Gastroesophageal sphincter (tissue), 4 donors: ENCODE measurements at places on chromosomes 6 and 20. TPM values are rescaled to one million over a fixed set of nuclear protein-coding genes. Genes with fewer than 3 reads are reported as not detected.
A peak's percentile ranks its signal among the peaks of the same experiment; 100 is the strongest.

Gene ELOVL4
- 3.7 TPM for total RNA-seq

Gene CSNK2B
- 168 TPM for total RNA-seq

Gene ECT2L
- total RNA-seq = not detected

DNA sequence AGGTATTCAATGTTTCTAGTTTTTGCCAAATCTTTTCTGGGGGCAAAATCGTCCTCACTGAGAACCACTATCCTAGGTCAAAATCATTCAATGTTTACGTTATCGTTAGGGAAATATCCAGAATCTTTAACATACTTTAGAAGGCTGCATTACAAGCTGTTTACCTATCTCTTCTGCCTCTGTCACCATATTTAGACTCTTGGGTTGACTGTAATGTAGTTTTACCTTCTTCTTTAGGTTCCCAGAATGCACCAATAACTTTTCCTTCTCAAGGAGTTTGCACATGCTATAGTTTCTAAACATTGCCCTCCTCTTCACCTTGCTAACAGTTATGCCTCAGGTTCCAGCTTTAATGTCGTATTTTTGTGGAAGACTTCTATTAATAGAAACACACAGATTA, 1185.5 kb upstream of the ADGRB3 start:
- H3K36me3 ChIP-seq = no peaks in the 10 kb centered on the region
- H3K4me3 ChIP-seq = no peak overlapping the region
- H3K27ac ChIP-seq = no peak overlapping the region
- H3K4me1 ChIP-seq = no peaks in the 10 kb centered on the region
- ATAC-seq = no peak
- H3K27me3 ChIP-seq = no peaks in the 10 kb centered on the region

- H3K27ac ChIP-seq = peak overlapping the region; percentile 35
- H3K27me3 ChIP-seq = no peaks in the 10 kb centered on the region
- peak overlapping the region; percentile 49 for H3K4me3 ChIP-seq
- no peak for ATAC-seq
- H3K36me3 ChIP-seq = no peaks in the 10 kb centered on the region
Measured at GRCh38 chr6:35469751-35470662, 1.8 kb downstream of the RPL10A start.

DNA sequence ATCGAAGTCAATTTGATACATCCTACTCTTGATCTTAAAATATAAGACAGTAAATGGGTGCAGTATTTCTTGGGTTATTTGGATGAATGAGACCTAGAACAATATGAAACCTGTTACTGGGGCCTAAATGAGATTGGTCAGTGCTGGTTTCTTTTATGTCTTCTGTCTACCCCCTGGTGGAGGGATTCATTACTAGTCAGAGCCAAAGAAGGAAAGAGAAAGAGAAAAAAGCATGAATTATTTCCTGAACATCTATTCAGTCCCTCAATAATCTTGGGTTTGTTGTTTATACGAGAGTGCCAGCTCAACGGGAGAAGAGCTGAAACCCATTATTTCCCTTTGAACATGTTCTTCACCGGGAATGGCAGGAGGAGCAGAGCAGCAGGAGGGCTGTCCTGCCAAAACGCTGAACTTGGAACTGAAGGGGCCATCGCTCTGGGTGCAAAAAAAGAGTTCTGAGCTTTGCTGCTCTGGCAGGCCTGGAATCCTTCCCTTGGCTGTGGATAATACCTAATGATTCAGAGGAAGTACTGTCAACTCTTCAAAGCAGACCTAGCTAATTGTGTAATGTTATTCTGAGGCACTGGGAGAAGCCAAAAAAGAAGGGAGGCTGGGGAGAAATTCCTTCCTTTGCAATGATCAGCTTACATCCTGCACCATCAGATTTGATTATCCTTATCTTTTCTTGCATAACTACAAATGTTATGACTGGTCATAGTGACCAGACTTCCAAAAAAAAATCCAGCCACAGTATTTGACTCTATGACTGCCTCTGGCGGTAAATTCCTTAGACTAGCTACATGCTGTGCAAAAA, 72.0 kb downstream of the BLOC1S5 start:
- no peaks in the 10 kb centered on the region for H3K27me3 ChIP-seq
- peak; percentile 90 for ATAC-seq
- no peaks in the 10 kb centered on the region for H3K4me1 ChIP-seq
- no peaks in the 10 kb centered on the region for H3K36me3 ChIP-seq
- no peak overlapping the region for H3K27ac ChIP-seq

GRCh38 chr6:108502832-108503231, 57.9 kb upstream of the FOXO3 start:
- H3K27ac ChIP-seq = no peak overlapping the region
- no peak for ATAC-seq
- H3K36me3 ChIP-seq = no peaks in the 10 kb centered on the region
- H3K4me3 ChIP-seq = no peak overlapping the region
- H3K4me1 ChIP-seq = no peaks in the 10 kb centered on the region
- no peaks in the 10 kb centered on the region for H3K27me3 ChIP-seq

DNA sequence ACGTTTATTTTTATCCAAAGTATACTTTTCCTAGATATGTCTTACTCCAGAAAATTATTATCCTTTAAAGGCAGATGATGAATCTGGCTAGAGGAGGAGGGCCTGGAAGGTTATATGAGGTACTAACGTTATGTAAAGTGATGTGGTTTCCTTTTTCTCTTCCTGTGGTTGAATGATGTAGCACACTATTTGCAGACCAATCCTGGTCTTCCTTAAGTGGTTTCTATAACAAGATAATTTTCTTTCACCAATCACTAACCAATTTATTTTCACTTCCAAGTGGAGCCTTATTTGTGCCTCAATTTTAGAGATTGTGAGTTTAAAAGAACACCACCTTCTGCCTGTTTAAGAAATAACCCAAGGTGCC, 154.6 kb upstream of the SOX4 start:
- H3K36me3 ChIP-seq = no peaks in the 10 kb centered on the region
- H3K27me3 ChIP-seq = no peaks in the 10 kb centered on the region
- H3K4me1 ChIP-seq = no peaks in the 10 kb centered on the region
- ATAC-seq = no peak
- no peak overlapping the region for H3K4me3 ChIP-seq
- H3K27ac ChIP-seq = no peak overlapping the region

DNA sequence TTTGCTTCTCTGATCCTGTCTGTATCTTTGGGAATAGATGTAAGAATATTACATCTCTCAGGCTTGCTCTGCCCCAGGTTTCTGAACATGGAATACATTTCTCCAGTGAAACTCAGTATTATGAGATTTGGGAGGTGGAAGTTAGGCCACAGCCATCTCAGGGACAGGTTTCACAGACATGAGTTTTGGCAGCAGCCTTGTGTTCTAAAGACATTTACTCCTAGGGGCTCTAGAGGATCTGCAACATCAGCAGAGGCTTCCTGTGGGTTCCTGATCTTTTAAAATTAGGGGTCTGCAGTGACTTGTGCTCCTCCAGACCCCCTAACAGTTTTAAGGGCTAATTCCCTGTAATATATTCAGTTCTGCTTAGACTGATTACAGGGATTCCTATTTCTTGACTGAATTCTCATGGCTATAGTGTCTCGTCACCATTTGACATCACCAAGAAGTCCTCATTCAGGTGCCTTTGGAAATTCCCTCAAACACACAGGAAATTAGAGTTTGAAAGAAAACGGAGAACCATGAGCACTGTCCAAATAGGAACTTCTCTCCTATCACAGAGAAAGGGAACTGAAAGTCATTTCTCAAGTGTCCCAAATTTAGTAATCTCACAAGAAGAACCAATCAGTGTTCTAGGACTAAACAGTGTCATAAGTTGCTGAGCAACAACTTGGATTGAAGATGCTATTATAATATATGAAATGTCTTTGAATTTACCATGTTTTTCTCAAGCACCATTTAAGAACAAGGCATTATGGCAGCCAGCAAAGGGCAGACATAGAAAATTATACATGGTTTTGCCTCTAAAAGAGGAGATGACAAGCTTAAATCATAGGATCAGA, 2.5 kb upstream of the HLA-DRA start:
- peaks cover 15% of the 10 kb centered on the region for H3K27me3 ChIP-seq
- H3K4me1 ChIP-seq = no peaks in the 10 kb centered on the region
- no peaks in the 10 kb centered on the region for H3K36me3 ChIP-seq
- peak overlapping the region; percentile 31 for H3K27ac ChIP-seq
- ATAC-seq = peak; percentile 74

DNA sequence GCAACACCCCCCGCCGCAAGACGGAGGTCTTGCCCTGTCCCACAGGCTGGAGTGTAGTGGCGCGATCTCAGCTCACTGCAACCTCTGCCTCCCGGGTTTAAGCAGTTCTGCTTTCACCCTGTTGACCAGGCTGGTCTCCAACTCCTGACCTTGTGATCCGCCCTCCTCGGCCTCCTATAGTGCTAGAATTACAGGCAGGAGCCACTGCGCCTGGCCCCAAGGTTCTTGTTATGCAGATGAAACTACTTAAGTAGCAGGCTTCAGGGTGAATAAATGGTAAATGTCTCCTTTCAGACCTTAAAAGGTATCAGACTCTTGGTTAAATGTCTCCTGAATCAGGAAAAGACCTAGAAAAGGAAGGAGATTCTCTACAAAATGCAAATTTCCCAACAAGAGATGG, 95.4 kb upstream of the TMEM181 start:
- H3K4me3 ChIP-seq = no peak overlapping the region
- no peaks in the 10 kb centered on the region for H3K27me3 ChIP-seq
- H3K36me3 ChIP-seq = no peaks in the 10 kb centered on the region
- no peak overlapping the region for H3K27ac ChIP-seq

DNA sequence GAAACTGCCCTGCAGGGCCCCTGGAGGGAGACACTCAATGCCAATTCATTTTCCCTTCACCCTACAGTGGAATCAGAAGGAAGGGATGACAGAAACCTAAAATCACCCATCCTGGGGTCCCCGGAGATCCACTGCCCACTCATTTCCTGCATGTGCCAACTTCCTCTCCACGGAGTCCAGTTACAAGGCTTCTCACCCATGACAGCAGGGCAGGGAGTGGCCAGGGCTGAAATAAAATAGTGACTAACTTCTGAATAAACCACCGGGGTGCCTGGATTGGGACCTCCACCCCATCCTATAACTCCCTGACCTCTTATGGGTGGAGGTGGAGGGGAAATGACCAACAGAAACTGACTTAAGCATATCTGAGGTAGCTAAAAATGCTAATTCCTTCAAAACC, 362.3 kb downstream of the MAFB start:
- H3K4me3 ChIP-seq = no peak overlapping the region
- no peaks in the 10 kb centered on the region for H3K36me3 ChIP-seq
- H3K4me1 ChIP-seq = no peaks in the 10 kb centered on the region
- ATAC-seq = no peak
- H3K27me3 ChIP-seq = no peaks in the 10 kb centered on the region
- no peak overlapping the region for H3K27ac ChIP-seq

GRCh38 chr6:45590696-45591184, 213.0 kb upstream of the SUPT3H start:
- no peak overlapping the region for H3K27ac ChIP-seq
- peaks cover 10% of the 10 kb centered on the region for H3K27me3 ChIP-seq
- H3K4me1 ChIP-seq = peaks cover 22% of the 10 kb centered on the region
- no peaks in the 10 kb centered on the region for H3K36me3 ChIP-seq

- H3K27me3 ChIP-seq = no peaks in the 10 kb centered on the region
- no peak for ATAC-seq
- no peak overlapping the region for H3K27ac ChIP-seq
- no peak overlapping the region for H3K4me3 ChIP-seq
Measured at GRCh38 chr6:167817729-167818128, 9.0 kb upstream of the AFDN start.
